ENCODE measurements at places on chromosomes 5 and 9.

DNA sequence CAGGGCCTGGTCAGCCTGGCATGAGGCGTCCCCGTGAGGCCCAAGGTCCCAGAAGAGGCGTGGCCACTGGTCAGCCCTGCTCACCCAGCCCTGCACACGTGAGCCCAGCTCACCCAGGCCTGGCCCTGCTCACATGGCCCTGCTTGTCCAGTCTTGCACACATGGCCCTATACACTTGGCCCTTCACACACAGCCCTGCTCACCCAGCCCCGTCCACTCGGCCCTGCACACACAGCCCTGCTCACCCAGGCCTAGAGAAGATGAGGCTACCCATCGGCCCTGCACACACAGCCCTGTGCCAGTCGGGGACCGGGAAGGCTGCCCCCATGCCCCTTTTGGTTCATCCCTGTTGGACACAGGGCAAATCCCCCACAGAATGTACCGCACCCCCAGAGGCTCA lies 28.4 kb downstream of the ZDHHC11B start:
- DNase-seq, result no peak

GRCh38 chr5:16856531-16856930 lies 79.6 kb downstream of the MYO10 start:
- DNase-seq, result no peak

DNA sequence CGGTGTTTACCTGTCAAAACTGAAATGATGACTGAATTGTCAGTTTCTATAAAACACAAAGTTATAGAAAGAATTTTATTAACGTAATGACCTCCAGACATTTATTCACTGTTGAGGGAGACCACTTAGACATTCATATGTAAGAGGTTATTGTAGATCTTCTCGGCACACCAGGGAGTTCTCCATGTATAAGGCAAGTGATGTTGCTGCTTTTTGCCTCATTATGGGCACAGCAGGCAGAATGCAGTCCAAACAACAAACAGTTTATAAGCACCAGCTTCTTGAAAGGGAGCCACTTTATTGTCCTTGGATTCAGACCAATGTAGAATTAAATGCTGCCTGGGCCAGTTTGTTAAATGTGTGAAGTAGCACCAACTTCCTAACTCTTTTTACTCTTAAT lies 66.7 kb downstream of the C7 start:
- DNase-seq, result no peak

GRCh38 chr5:31492869-31493268 lies 39.0 kb downstream of the DROSHA start:
- no peak for DNase-seq

GRCh38 chr9:31394015-31394473 lies 990.4 kb upstream of the ACO1 start:
- DNase-seq, result no peak

GRCh38 chr5:126506079-126506478 lies 82.9 kb downstream of the GRAMD2B start:
- DNase-seq, result no peak

GRCh38 chr5:959581-960531 lies 48.7 kb upstream of the NKD2 start:
- DNase-seq, result no peak

DNA sequence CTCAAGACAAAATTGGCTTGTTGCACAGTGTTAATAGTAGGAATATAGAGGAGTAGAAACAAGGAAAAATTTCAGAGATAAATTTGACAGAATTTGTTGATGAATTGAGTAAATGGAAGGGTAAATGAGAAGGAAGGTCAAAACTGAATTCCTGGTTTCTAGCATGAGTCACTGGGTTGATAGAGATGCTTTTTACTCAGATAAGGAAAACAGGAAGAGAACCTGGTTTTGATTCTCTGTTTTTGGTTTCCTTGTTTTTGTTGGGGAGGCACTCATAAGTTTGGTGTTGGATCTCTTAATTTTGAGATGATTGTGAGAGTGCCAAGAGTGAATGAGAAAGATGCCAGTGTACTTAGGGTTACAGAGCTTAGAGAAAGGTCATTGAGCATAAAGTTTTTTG lies 7.1 kb downstream of the LRRC70 start:
- DNase-seq, result no peak

DNA sequence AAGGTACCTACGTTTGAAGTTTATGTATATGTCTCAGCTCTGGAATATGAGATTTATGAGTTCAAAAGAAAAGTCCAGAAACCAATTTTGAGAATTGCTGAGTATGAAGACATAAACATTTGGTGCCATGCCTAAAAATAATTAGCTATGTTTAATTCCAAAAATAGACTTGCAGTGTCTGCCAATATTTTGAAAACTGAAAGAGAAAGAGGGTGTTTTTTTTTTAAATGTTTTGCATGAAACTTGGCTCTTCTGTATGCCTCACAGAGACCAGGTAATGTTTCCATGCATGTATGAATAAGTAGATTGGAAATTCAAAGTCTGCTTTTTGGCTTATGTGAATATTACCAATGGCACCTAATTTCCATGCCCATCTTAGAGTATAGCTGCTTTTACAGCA lies 634.4 kb upstream of the C9orf72 start:
- no peak for DNase-seq

- DNase-seq, result no peak
Observed at GRCh38 chr5:22699319-22699718, 153.8 kb downstream of the CDH12 start.

All from stimulated activated CD4-positive, alpha-beta T cell treated with anti-CD3 and anti-CD28 coated beads, Interleukin-4, amount 100 ng/mL, for 48 hours (primary cell).